ENCODE measurements at places on chromosomes 16 and 17.

DNA sequence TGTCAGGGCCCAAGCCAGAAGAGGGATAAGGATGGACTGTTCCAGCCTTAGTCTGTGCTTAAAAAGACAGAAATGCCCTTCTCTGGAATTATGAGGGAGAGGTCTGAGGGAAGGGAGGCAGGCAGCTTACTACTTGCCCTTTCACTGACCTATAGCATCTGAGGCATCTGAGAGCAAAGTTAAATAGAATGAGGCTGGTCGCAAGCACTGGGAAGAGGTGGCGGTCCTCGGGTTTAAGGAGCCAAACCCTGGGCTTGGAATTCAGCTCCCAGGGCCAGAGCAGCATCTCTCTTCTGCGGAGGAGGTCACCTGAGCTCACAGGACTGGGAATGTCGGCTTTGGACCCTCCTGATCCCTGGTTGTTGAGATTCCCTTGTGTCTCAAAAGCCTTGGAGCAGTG, 3.1 kb upstream of the LIMD2 start:
- DNase-seq: no peak

DNA sequence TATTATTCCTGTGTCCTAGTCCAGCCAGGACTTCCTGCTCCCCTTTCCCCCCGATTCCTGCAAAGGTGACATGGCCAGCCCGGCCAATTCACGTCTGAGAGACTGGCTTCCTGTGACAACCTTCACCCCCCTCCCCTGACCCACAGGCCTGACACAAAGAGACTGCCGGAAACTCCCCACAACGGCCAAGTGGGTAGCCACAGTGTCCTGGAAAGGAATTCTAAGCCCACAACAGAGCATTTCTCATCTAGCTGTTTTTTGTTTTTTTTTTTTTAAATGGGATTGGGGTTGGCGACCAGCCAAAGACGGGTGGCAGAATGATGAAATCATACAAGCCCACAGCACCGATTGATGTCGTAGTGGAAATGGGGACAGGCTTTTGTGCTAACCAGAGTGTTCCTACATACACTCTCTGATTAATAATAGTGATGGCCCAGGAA, 2.8 kb upstream of the XAF1 start:
- DNase-seq: no peak

DNA sequence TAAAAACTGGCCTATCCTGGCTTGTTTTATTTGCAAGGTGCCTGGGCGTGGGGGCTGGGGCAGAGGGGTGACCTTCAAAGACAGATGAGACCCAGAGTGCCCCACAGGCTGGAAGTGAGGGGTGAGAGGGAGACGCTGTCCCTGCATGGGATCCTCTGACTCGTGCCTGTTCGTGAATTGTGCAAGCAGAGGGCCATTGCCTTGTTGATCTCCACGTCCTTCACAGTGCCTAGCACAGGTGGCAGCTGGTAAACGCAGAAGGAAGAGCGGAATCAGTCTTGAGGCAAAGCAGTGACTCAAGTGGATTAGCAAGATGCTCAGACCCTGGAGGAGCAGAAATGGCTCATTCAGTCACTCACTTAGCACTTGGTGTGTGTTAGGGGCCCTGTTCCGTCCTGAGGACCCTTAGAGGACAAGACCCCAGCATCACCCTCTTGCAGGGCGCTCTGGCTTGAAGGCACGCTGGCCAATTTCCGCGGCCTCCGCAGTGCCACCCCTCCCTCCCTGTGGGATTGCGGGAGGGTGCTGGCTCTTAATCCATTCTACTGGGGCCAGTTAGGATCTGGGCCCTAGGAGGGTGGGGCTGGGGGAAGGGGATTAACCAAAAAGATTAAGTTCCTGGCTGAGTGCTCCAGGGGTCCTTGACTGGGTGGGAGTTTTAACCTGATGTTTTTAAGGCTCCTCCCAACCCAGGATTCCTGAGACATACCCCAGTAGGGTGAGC, 151.2 kb downstream of the CCDC182 start:
- peak; percentile 79 for DNase-seq

DNA sequence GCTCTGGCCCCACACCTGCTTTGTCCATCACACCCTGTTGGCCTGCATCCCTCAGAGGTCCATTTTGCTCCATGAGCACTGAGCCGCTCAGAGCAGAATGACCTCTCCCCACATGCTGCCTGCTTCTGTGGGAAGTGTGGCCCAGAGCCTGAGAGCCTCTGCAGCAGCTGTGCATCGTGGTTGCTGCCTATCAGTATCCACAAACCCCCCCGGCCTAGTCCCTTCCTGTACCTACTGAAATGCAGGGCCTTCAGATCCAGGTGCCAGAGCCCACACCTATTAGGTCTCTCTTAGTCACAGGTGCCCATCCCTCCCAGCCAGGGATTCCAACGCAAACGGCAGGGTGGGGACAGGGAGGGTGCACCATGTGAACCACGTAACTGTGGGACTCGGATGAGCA, 16.6 kb upstream of the TRPV3 start:
- DNase-seq: no peak

GRCh38 chr16:50667497-50668367, 13.4 kb downstream of the SNX20 start:
- no peak for DNase-seq

- no peak for DNase-seq
These were observed 22.0 kb downstream of the SALL1 start for GRCh38 chr16:51129105-51129504.

GRCh38 chr17:13560935-13561334, 40.8 kb downstream of the HS3ST3A1 start:
- DNase-seq: no peak

GRCh38 chr17:18921485-18921884, 30.5 kb upstream of the SLC5A10 start:
- no peak for DNase-seq

- no peak for DNase-seq
These were observed 7.8 kb upstream of the AHSP start for GRCh38 chr16:31519759-31520431.

DNA sequence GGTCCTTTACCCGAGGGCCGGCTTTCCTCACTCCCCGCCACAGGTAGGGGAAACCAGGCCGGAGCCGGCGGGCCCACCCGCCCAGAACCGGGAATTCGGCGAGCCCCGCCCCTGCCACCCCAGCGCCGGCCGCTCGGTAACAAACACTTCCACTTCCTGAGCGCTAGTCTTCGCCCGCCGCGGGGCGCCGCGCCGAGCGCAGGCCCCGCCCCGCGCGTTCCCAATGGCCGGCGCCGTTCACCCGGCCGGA, 224 bp upstream of the NHERF1 start:
- DNase-seq: no peak

GRCh38 chr16:28125592-28125991, 62.1 kb upstream of the GSG1L start:
- DNase-seq: no peak

GRCh38 chr16:48622456-48623303, 12.7 kb upstream of the N4BP1 start:
- DNase-seq: no peak

DNA sequence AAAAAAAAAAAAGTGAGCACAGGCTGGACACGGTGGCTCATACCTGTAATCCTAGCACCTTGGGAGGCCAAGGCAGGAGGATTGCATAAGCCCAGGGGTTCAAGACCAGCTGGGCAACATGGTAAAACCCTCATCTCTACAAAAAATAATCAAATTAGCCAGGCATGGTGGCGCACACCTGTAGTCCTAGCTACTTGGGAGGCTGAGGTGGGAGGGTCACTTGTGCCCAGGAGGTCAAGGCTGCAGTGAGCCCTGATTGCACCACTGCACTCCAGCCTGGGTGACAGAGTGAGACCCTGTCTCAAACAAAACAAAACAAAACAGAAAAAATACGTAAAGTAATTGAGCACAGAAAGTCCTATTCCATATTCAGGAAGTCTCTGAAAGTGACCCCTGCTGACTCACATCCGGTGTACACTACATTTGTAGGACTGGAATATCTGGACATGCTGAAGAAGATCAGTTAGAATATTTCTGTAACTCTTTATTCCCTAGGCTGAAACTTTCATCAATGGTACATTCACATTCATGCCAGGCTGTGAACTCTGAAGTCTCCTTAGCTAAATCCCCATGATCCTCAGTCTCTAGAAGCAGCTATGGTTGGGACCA, 66.0 kb upstream of the HAS3 start:
- DNase-seq: no peak

DNA sequence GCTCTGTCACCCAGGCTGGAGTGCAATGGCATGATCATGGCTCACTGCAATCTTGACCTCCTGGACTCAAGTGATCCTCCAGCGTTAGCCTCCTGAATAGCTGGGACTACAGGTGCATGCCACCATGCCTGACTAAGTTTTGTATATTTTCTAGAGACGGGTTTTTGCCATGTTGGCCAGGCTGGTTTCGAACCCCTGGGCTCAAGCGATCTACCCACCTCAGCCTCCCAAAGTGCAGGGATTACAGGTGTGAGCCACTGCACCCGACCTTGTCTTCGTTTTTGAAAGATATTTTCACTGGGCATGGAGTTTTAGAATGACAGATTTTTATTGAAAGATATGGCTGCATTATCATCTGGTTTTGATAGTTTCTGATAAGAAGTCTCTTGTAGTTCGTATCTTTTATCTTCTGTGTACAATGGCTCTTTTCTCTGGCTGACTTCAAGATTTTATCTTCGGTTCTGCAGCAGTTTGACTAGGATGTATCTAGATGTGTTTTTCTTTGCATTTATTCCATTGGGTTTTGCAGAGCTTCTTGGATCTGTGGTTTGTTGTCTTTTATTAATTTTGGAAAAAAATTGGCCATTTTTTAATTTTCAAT, 14.6 kb downstream of the ADGRG5 start:
- no peak for DNase-seq

- DNase-seq: no peak
These were observed 32.1 kb downstream of the TOM1L1 start for GRCh38 chr17:54932711-54933110.

DNA sequence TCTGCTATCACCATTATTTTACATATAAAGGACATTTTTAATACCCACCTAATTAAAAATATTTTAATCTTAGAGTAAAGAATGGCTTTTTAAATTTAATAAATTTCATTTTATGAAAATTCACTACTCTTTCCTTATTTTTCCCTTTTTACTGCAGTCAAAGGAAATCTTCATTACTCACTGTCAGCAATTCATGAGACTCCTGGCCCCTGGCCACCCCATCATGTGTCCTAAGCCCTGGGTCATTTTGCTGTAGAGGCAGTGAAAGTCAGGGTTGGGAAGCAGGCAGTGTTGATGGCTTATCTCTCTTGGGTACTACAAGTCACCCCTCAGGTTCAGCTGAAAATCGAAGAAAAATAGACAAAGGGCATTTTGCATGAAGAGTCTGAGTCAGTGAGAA, 468.6 kb upstream of the CCL2 start:
- DNase-seq: no peak

- DNase-seq: no peak
These were observed at the start of gene KCNJ16 for GRCh38 chr17:70074956-70075355. Gene KCNJ16 (plus strand): TSS chr17:70075225. CDS start chr17:70132088, 56,863 bp downstream.

GRCh38 chr17:6684460-6684783, 28.7 kb downstream of the SLC13A5 start:
- no peak for DNase-seq

DNA sequence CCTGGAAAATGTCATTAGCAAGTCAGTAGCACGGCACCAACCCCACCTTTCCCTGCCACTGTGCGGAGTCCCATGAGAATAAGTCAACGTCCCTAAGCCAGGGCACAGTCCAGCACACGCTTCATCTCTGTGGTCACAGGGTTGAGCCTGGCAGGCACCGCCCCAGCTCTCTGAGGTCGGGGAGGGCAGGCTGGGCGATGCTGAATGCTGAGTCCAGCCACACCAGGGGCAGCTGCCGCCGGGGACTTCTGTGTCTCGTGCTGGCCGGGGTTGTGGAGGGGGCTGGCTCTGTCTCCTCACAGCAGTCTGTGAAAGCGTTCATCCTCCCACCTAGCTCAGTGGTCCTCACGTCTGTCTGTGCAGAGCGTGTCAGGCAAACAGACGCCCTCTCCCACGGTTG, 53.2 kb downstream of the BANP start:
- no peak for DNase-seq

- DNase-seq: no peak
These were observed 8.8 kb downstream of the MLYCD start for GRCh38 chr16:83907631-83908250.

GRCh38 chr17:57004944-57005579, 27.1 kb downstream of the SCPEP1 start:
- DNase-seq: peak; percentile 58

DNA sequence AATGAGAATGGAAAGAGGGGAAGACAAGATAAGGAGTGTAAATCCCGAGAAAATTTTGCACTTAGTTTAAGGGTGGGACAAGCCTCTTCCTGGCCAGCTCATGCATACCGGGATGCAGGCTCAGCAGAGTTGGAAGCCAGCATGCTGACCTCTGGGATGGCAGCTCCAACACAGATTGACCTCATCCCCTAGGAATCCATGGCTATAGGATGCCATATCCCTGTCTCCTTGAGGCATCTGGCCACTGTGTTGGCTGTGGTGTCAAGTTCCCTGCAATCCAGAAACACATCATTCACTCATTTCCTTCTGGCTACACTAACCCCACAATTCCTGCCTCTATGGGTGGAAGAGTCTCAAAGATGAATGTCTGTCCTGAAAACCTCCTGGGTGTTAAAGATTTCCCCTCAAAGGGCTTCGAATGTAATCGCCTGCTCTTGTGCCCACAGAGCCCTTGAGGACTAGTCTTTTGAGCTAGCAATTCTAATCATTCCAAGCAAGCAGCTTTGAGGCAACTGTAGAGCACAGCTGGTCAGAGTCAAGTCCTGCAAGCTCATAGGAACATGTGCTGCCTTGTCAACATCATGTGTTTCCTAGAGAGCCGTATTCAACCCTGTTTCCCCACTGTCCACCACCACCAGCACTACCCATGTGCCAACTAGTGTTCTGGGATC, 141.4 kb downstream of the PMP22 start:
- no peak for DNase-seq

- DNase-seq: no peak
These were observed 8.7 kb downstream of the SMURF2 start for GRCh38 chr17:64653325-64653984.

DNA sequence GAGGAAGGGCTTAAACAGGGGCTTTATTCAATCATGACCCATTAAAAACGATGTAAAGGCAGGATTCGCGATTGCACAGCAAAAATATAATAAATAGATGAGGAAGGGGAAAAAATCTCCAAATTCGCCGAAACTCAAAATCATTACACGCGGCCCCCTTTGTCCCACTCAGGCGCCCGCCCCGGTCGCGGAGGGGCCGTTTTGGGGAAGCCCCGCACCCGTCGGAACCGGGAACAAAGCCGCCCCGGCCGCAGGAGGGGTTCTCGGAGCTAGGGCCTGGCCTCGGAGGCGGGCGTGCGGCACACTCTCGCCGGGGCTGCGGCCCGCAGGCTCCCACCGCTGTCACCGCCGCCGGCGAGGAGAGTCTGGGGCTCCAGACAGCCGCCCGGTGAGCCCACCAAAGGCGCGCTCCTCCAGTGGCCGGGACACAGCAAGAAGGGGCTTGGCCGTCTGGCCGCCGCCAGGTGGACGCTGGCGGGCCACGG, 521 bp downstream of the C16orf87 start:
- DNase-seq: no peak

DNA sequence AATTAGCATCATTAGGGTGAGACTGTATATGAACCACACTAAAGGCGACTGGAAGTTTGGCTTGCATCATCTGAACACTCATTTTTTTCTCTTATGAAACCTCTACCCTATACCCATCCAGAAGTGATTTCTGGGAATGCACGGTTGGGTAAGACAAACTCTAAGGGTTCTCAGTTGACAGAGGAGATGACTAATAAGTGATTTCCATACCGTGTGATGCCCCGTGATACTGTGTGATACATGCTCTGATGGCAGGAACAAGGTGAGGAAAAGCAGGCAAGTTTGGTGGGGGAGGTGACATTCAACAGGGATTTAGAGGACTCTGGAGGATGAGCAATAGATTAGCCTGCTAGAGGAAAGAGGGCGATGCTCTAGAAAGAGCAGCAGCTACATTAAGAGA, 156.4 kb upstream of the CCL2 start:
- peak; percentile 4 for DNase-seq

GRCh38 chr16:87562201-87562600, 40.1 kb upstream of the JPH3 start:
- no peak for DNase-seq

Data from D341Med (cell line).